Activated CD4-positive, alpha-beta T cell treated with anti-CD3 and anti-CD28 coated beads, Interleukin-2, amount 50 U/mL, for 4 hours (primary cell): ENCODE measurements at places on chromosomes 12 and 14.

DNA sequence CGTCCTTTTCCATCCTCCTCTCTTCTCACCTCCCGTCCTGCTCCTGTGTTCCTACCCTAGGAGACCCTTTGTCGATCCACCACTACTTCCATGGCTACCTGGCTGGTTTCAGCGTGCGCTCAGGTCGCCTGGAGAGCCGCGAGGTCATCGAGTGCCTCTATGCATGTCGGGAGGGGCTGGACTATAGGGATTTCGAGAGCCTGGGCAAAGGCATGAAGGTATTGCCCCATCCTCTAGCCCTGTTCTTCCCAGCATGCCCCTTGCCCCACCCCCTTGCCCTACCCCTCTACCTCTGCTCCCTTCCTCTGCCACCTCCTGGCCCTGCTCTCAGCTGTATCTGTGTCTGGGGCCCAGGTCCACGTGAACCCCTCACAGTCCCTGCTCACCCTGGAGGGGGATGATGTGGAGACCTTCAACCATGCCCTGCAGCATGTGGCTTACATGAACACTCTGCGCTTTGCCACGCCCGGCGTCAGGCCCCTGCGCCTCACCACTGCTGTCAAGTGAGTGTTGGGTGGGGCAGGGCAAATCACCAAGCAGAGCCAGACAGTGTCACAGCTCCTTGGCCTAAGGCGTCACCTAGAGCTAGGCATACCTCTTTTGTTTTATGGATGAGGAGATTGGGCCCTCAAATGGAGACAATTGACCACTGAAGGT lies 12.8 kb downstream of the CLSTN3 start:
- no peak for DNase-seq

- no peak for DNase-seq
Measured at GRCh38 chr14:24463017-24463883, 20.7 kb upstream of the SDR39U1 start.

DNA sequence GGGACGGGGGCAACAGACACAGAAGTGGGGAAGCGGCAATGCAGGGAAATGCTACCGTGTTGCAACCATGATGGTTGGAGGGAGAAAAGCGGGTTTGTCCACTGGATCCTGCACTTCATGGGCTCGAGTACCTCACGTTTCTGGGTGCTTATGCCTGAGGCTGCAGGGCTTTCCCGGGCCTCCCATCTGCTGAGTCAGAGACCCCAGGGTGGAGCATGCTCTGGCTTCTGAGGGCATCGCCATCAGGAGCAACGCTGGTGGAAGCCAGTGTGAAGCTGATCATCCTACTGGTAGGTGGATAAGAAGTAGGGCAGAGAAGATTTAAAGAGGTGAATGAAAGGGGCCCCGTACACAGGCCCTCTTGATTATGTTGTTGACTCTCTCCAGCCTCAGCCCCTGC lies 5.0 kb upstream of the ADGRD1 start:
- no peak for DNase-seq

DNA sequence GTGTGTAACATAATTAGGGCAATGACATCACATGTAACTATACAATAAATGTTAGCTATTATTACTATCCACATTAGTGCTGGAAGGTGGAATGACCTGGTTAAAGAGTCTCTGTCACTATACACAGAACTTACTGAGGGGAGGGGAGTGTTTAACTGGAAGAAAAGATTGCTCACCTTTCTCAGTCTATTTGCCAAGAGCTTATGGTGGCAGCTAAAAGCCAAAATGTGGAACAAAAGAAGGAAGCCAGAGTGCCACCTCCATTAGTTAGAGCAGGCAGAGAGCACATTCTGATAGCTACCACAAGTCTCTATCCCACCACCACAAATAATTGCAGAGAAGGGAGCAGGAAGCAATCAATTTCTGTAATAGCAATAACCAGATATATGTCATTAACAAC lies 124.4 kb downstream of the MED13L start:
- DNase-seq = no peak

- DNase-seq = peak; percentile 58
Measured at GRCh38 chr14:77067632-77068516, 30.2 kb upstream of the CIPC start.

DNA sequence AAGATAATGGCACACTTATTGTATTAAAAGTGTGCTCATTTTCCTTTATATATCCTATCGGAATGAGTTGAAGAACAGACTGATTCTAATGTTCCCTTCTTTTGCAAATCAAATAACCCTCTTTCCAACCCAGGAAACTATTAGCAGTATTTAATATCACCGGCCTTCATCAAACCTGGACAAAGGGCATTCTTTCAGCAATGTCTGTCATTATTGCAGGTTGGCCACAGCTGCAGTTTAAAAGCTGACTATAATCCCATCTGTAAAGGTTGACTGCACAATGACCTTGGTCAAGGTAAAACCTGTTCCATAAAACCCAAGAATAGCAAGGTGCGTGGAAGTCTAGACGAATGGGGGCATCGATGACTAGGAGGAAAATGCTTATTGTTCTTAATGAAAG lies 472.3 kb upstream of the SOX5 start:
- DNase-seq = no peak

DNA sequence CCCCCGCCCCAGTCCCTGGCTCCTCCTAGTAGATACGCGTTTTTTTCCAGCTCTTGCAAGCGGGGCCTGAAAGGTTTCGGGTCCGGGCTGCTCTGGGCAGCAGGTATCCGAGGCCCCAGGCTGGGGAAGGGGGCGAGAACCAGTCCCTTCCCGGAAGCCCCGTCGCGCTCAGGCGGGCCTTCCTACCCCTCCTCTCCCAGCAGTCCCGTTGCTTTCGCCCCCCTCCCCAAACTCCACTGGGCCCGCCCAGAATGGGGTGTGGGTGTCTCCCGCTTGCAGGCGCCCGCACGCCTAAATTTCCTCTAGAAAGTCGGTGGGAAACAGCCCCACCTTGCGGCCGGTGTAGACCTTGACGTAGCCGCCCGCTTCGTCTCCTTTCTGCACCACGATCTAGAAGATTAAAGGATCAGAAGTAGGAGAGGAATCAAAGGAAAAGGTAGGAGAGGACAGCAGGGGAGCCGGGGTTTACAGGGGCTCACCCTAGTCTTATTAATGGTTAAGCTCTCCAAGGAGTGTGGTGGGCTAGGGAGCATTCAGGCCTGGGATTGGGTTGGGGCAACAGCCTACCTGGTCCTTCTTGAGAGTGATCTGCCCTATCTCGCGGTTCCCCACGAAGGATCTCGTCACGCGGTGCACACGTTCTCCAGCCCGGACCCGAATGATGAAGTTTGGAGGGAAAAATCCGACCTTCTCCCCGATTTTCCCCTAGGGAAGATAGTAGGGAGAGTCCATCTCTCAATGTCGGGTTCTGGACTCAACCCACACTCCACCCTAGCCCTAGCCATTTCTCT lies 7.3 kb downstream of the STAC3 start:
- peak; percentile 78 for DNase-seq

DNA sequence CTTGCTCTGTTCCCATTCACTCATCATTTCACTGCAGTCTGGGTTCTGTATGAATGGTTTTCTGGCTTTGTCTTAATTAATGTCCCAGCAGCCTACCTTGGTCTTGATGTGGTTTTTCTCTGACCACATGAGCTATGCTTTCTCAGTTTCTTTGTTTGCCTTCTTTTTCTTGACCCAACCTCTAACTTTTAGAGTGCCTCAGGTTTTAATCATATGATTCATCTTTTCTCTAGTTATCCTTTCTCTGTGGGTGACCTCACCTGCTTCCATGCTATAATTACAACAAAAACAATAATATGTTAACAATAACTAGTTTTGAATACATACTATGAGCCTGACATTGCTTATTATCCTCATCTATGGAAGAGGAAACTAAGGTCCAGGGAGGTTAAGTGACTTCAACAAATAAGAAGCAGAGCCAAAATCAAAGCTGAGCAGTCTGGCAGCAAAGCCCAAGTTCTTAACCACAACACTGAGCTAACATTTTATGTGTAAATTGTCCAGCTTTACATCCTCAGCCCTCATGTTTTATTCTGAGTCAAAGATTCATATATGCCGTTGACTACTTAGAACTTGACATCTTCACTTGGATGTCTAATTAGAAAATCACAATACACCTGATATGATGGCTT lies 4.7 kb upstream of the EPYC start:
- DNase-seq = no peak

DNA sequence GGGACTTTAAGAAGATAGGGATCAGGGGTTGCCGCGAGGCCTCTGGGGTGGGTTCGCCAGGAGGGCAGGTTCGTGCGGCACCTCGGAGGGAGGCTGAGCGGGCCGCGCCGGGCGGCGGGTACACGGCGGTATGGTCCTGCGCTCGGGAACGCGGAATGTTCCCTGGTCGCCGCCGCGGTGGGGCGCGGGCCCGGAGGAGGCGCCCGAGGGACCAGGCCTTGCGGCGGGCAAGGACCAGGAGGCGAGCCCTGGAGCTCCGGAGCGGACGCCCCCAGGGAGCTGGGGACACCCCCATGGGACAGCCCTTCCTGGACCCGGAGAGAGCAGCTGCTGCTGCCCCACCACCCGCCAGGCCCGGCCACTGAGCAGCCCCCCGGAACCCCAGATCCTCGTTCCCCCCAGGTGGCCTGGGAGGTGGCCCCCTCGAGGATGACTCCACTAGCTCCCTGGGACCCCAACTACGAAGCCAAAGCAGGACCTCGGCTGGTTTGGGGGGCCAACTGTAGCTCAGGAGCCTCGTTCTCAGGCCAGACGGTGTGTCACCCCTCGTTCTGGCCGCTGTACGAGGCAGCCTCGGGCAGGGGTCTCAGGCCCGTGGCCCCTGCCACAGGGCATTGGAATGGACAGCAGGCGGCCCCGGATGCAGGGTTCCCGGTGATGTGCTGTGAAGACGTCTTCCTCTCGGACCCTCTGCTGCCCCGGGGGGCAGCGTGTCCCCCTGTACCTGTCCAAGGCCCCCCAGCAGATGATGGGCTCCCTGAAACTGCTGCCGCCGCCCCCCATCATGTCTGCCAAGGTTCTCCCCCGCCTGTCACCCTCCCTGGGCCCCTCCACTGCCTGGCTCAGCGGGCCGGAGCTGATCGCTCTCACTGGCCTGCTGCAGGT lies 45.6 kb upstream of the SLC8A3 start:
- DNase-seq = no peak

DNA sequence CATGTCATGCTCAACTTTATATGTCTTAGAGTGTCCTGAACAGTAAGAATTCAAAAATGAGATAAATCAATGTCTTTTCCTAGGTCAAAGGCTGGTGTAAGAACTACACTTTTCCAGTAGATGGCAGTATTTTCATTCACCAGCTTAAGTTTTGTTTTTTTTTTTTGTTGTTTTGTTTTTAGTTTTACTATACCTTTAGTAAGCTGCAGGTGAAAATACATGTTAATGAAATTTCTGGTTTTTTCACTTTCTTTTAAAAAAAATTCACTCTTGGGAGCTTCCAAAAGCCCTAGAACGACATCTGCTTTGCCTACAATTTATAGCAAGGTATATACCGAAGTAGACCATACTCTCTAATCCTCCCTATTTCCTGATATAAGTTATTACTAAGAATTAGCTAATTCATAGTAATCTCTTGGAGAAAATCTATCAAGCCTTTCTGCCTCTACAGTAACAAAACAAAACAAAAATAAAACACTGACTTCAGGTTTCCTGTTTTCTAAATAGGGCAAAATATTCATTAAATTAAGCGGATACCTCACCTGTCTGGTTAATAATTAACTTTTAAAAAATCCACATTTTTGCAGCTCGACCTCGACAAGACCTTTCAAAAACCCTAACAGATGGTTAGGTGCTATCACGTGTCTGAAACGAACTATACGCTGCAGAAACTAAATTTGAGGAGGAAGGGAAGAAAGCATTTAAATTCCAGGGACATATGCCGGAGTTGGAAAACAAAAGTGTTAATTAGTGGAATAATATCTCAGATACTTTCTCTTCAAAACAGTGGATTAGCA lies 2.7 kb upstream of the SAMD4A start:
- no peak for DNase-seq

DNA sequence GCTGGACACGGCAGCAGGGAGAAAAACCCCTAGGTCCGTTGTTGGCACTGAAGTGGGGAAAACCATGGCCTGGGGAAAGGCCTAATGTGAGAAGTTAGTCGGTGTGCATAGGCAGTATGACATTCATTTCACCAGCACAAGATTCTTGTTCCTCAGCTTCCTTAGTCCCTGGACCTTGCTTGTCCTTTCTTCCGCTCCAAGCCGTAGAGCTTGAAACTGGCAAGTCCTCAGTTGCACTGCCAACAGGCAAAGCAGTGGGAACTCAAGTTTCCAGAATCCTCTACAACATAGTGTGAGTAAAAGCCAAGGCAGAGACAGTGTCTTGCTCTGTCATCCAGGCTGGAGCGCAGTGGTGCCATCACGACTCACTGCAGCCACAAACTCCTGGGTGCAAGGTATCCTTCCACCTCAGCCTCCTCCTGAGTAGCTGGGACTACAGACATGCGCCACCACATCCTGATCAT lies 138.5 kb upstream of the AMIGO2 start:
- DNase-seq = no peak

DNA sequence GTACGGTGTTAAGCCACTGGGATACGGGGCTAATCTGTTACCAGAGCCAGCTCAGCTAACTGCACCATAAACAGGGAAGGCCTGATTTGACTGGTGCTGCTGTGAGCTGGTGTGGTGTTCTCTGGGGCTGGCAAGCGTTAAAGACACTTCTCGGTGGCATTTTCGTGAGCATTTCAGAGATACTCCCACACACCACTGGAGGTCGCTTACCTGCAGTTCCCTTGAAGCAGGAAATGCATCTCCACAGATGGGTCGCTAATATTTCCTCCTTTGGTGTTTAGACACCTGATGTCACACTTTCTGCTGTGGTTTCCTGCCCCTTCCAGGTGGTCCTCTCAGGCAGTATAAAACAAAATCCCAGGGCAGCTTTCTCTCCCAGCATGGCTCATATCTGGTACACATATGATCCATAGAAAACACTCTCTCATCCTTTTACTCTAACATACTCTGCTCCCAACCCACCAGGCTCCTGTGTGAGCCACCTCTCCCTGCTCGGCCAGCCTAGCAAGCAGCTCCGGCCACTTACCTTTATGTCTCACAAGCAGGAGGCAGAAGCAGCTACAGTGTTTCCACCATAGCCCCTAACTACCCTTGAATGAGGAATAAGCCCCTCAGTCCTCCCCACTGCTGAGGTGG lies 129.9 kb upstream of the GRIN2B start:
- DNase-seq = no peak

DNA sequence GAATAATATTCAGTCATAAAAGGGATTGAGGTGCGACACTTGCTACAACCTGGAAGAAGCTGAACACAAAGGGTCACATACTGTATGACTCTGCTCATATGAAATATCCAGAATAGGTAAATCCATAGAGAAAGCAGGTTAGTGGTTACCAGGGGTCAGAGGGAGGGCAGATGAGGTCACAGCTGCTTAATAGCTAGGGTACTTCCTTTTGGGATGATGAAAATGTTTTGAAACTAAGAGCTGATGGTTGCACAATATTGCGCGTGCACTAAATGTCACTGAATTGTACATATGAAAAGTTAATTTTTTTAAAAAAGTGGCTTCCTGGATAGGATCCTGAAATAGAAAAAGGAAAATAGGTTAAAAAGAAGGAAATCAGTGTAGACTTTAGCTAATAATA lies 23.8 kb downstream of the NEUROD4 start:
- no peak for DNase-seq

GRCh38 chr12:4284306-4284705 lies 10.7 kb downstream of the CCND2 start:
- DNase-seq = no peak

GRCh38 chr14:105862581-105863239 lies 336.3 kb downstream of the TMEM121 start:
- DNase-seq = no peak
